ENCODE measurements at places on chromosomes 12 and 14.

GRCh38 chr14:96039633-96040311 lies 610 bp downstream of the C14orf132 start:
- peak; percentile 5 for DNase-seq

- no peak for DNase-seq
Observed at GRCh38 chr12:78194448-78194847, 363.8 kb downstream of the NAV3 start.

GRCh38 chr12:5371631-5372030 lies 60.3 kb upstream of the NTF3 start:
- no peak for DNase-seq

GRCh38 chr12:20044351-20044750 lies 324.0 kb upstream of the PDE3A start:
- DNase-seq: no peak

DNA sequence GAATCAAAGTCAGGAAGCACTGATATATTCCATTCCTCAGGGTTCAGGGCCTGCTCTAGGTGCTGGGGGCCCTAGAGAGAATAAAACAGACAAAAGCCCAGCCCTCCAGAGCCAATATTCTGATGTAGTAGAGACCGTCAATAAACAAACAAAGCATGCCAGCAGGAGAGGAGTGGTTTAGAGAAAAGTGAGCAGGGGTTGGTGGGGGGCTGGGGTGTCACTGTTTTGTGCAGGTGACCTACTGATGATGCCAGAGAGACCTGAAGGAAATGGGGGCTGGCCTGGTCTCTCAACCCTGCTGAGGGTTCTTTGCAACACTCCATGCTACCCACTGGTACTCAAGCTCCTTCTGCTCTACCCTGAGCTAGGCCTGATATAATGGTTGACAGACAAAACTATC lies 26.5 kb downstream of the IL26 start:
- DNase-seq: no peak

DNA sequence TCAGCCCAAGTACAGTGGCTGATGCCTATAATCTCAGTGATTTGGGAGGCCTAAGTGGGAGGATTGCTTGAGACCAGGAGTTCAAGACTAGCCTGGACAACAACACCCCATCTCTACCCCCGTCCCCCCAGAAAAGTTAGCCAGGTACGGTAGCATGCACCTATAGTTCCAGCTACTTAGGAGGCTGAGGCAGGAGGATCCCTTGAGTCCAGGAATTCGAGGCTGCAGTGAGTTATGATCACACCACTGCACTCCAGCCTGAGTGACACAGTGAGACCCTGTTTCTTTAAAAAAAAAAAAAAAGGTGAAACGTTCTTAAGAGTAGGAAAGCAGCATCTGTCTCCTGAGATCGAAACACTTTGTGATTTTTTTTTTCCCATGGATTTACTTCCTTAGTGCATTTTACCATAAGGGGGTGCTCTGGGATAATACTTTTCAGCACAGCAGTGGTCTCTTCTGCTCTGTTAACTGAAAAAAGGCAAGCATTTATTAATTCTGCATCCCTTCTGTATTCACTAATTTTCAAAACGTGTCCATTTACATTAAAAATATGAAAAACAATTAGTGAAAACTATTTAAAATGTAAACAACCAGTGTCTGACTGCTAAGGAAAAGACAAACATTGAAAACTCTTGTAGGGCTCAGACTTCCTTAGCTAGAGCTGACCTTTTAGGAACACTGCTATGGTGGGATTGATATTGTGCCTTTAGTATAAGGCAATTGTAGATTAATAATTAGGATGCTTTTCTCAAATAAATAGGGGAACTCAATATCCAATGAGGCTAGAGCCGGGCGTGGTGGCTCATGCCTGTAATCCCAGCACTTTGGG lies 31.2 kb upstream of the USP44 start:
- no peak for DNase-seq

GRCh38 chr14:64504310-64504896 lies at the start of gene ZBTB1:
Gene ZBTB1, plus strand, starts transcription at chr14:64504770. Its CDS starts 16,735 bp downstream, at chr14:64521505.
- DNase-seq: peak; percentile 82

DNA sequence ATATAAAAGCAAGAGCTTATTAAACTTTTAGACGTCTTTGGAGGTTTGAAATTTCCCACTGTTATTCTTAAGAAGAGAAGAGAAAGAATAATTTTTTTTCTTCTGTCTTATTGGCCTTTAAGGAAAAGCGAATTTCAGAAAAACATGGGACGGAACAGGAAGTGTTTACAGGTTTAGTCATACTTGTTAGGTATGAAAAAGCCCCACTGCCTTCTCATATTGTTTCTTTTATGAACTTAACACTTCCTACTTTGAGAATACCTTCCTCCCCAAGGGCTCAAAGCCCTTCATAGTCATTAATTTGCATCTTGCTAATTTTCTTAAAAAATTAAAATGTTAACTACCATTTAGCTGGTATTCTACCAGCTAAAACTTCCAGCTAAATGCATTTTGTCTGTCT lies 82.0 kb downstream of the ETV6 start:
- no peak for DNase-seq

- no peak for DNase-seq
Observed at GRCh38 chr12:65808580-65808979, 15.7 kb upstream of the HMGA2 start.

GRCh38 chr14:61753631-61754030 lies 8.6 kb upstream of the SNAPC1 start:
- DNase-seq: no peak

GRCh38 chr12:98990648-98991047 lies 345.6 kb downstream of the APAF1 start:
- no peak for DNase-seq

Data from stimulated activated CD4-positive, alpha-beta T cell treated with anti-CD3 and anti-CD28 coated beads, Interleukin-12 subunit alpha, Interleukin-12 subunit beta, amount 100 ng/mL, for 24 hours (primary cell).